ENCODE measurements at places on chromosomes 3 and 15. TPM values are rescaled to one million over a fixed set of nuclear protein-coding genes. Genes with fewer than 3 reads are reported as not detected.

SAMMSON gene
- polyA plus RNA-seq, result not detected

- H3K27me3 ChIP-seq, result no peaks in the 10 kb centered on the region
- no peaks in the 10 kb centered on the region for H3K36me3 ChIP-seq
- no peak for DNase-seq
- no peak overlapping the region for H3K27ac ChIP-seq
- H3K4me1 ChIP-seq, result no peaks in the 10 kb centered on the region
These were observed 88.2 kb upstream of the STT3B start for GRCh38 chr3:31444220-31445142.

GRCh38 chr3:10792208-10792607 lies 23.8 kb upstream of the SLC6A11 start:
- H3K27ac ChIP-seq, result no peak overlapping the region
- DNase-seq, result no peak
- H3K36me3 ChIP-seq, result no peaks in the 10 kb centered on the region
- H3K27me3 ChIP-seq, result no peaks in the 10 kb centered on the region
- no peaks in the 10 kb centered on the region for H3K4me1 ChIP-seq

GRCh38 chr15:64809649-64810496 lies 15.6 kb downstream of the PIF1 start:
- peak overlapping the region; percentile 20 for H3K4me3 ChIP-seq
- no peaks in the 10 kb centered on the region for H3K36me3 ChIP-seq
- peak; percentile 91 for DNase-seq

Data from SK-N-SH (cell line).